ENCODE measurements at places on chromosomes 5 and 9.

- DNase-seq: peak; percentile 77
Observed at GRCh38 chr5:78594610-78595457, 53.7 kb downstream of the LHFPL2 start.

DNA sequence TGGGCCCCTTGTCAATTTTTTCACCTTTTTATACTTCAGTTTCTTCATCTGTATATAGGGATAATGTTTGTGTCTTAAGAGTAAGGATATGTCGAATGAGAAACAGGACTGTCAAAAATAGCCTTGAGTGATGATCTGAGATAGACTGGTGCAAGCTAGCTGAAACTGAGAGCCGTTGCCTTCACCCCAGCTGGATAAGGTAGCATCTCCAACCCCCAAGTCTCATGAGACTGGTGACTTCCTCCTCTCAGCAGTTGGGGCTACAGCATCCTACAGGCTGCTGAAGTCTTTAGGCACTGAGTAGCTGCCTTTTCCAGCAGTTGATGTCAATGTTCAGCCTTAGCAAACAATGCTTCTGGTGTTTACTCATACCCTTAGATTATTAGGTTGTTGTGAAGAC is 330.2 kb downstream of the OSTF1 start:
- DNase-seq: no peak

- DNase-seq: no peak
Observed at GRCh38 chr5:44845777-44846176, 37.0 kb downstream of the MRPS30 start.

DNA sequence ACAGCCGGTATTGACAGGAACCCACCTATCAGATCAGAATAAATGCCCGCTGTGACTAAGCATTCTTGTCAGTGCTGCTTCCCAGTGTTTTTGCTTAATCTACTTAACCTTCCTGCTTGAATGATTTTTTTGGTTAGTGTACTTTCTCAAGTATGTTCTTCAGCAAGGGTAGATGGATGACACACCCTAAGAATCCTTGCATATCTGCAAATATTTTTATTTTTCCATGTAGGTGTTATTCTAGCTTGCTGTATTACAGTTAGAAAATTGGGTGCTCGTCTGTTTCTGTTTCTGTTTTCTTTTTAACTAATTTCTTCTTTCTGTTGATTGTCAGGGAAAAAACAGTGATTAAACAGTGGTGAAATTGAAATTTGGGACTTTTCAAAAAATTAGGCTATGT is 64.5 kb downstream of the SEC61B start:
- DNase-seq: no peak

- DNase-seq: peak; percentile 24
Observed at GRCh38 chr9:72952914-72953313, at the start of gene ALDH1A1. ALDH1A1 (minus strand) TSS chr9:72953053; CDS start chr9:72953000, 53 bp downstream.

DNA sequence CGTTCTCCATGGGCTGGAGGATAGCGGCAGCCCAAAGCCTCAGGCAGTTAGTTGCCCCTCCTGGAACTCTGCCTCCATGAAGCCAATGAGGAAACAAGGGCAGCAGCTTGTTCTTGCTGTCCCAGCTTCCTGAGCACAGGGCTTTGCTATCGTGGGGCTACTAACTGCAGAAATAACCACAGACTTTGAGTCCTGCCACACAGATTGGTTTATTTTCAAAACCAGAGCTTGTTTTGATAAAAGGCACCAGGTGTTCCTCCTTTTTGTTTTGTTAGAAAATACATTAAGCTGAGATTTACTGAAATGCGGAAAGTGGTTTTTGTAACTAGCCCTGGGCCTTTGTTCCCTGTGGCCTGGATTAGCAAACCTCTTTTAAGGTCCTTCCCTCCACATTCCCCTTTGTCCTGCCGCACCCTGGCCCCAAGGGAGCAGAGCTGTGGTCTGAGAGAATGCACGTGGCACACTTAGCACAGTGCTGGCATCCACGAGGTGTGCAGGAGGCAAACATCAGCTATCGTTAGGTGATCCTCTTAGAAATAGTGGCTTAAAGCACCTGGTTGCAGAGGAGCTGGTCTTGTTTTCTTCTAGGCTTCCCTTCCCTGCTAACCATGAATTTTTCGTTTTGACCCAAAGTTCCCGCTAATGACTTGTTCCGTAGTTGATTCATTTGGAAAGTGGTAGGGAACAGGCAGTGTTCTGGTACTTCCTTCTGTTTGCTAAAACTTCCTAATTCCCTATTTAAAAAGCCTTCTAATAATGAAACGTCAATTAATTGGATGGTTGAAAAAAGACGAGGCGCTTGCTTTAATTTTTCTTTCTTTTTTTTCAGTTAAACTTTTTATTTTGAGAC is 21.5 kb downstream of the MVB12B start:
- peak; percentile 64 for DNase-seq

DNA sequence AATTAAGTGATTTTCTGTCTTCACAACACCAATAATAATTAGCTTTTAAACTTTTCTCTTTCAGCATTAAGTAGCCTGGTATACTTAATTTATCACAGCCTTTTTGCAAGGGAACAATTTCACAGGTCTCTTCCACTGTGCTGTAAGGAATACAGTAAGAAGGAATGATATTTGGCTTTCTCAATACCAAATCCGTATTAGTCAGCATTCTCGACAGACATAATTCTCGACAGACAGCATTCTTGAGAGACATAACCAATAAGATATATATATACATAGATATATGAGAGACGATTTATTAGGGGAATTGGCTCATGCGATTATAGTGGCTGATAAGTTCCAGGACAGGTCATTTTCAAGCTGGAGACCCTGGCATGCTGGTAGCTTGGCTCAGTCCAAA is 18.0 kb downstream of the PRKAA1 start:
- DNase-seq: no peak

- peak; percentile 92 for DNase-seq
Observed at GRCh38 chr9:19028835-19029451, 4.1 kb downstream of the SAXO1 start.

DNA sequence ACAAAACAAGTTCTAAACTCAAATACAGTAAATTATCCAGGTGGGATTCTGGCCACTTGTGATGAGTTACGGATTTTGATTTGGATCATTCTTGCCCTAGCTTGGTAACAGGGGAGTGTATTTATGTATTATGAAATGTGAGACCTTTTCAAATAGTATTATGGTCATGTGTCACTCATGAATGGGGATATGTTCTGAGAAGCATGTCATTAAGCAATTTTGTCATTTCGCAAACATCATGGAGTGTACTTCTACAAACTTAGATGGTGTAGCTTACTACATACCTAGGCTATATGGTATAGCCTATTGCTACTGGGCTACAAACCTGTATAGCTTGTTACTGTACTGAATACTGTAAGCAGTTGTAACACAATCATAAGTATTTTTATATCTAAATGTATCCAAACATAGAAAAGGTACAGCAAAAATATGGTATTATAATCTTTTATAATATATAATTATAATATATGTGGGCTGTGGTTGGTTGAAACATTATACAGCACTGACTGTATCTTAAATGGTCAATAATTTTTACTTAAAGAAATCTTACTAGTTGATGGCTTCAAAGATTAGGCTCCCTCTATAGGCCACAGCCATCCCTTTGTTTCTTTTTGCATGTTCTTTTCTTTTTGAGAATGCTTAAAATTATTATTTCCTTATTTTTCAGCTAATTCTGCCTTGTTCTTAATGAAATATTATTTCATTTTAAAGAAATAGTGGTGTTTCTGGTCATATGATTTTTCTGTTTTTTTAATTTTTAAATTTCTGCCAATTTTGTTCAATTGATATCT is 128.4 kb downstream of the MAST4 start:
- no peak for DNase-seq

- DNase-seq: no peak
Observed at GRCh38 chr5:2130361-2130760, 247.6 kb upstream of the IRX4 start.

- no peak for DNase-seq
Observed at GRCh38 chr5:143230676-143230996, 172.8 kb downstream of the NR3C1 start.

GRCh38 chr9:68979538-68980314 is 34.2 kb downstream of the PRKACG start:
- no peak for DNase-seq

DNA sequence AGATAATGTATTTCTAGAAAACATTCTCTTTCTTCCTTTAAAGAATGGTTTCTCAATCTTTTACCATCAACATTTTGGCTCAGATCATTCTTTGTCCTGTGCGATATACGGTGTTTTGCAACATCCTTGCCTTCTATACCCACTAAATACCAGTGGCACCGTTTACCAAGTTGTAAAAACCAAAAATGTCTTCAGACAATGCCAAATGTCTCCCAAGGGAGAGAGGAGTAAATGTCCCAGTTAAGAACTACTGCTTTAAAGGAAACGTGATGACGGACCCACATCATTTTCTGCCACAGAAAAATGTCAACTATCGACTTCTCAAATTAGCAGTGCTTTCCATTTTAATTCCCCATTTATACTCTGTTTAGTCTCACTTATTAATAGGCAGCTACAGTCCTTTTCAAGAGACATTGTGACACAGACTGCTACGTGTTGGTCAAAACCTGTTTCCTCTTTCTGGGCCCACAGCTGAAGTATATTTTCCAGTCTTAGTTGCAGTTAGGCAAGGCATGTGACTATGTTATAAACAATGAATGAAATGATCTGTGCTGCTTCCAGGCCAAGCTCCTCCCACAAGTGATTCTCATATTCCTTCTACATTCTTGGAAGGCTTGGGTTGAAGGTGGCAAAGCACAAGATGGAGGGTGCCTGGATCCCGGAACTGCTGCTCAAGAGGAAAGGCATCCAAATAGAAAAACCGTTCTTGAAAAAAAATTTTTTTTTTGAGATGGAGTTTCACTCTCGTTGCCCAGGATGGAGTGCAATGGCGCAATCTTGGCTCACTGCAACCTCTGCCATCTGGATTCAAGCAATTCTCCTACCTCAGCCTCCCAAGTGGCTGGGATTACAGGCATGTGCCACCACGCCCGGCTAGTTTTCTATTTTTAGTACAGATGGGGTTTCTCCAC is 8.8 kb downstream of the PRXL2C start:
- DNase-seq: no peak

DNA sequence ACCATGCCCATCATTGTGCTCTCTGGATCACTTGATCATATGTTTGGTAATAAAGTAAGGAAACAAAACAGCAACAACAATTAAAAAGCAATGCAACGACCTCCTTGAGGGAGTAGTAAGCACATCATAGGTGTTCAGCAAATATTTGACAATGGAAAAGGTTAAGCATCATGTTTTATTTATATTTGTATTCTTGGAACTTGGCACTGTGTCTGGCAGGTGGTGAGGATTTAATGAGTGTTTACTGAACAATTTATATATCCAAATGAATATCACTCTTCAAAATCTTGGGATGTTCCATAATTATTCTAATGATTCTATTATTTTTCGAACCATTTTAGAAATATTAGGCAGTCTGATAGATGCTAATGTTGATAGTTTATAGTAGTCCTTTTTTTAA is 6.2 kb downstream of the PIP5K1B start:
- no peak for DNase-seq

- no peak for DNase-seq
Observed at GRCh38 chr5:75167345-75167744, 69.3 kb downstream of the ANKRD31 start.

DNA sequence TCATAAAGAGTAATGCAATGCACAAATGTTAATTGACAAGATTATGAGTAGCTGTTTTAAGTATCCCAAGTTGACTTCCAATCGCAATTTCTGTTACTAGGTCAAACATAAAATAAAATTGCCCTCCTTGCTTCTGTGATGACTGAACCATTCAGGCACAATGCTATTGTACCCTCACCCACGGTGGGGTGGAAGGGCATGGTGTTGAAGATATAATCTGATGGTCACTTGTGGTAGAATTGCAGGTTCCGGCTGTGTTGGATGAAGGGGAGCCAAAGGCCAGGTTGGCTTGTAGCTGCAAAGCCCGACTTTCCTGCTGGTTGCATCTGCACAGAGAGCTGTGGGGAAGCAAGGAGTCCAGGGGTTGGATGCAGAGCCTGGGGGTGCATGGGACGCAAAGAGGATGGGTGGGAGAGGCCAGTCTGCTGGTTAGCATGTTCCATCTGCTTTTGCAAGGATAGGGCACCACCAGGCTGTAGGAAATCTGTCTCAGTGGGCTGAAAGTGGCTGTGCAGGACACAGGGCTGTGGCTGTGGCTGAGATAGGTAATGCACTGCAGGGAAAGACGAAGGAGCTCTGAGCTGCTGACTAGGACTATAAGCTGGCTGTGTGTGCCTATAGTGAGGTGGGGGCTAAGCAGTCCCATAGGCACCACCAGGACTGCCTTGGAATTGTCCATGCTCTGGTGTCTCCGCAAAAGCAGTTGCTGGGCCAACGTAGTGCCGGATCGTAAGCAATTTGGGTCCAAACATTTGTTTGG is 31.5 kb upstream of the PUM3 start:
- no peak for DNase-seq

DNA sequence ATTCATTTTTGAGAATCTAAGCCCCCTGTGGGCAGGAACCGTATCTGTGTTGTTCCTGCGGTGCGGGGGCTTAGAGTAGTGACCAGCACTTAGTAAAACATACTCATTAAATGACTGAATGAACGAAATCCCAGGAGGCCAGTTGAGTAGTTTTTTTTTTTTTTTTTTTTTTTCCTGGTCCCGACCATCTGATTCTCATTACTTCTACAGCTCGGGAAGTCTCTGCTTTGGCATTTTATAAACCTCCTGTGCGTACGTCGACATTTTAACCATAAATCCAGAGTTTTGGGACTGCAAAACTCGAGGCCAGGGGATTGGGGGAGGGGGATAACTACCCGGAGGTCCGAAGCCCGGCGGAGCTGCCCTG is 31.5 kb upstream of the SPRY4 start:
- no peak for DNase-seq

DNA sequence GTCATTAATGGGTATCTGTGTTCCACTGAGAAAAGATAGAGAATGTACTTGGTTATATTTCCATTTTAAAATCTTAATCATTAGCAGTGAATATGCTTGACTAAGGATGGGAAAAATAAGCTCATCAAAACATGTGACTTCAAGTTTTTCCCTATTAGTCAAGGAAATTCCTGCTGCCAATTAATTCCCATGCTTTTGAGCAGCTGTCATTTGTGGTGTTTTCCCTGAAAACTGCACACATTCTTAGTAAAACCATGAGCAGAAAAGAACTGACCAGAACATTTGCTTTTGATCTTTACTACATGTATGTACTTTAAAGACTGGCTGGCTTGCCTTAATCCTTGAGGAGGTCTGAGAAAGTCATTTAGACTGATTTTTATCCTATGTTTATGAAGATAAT is 75.2 kb downstream of the AOPEP start:
- no peak for DNase-seq

DNA sequence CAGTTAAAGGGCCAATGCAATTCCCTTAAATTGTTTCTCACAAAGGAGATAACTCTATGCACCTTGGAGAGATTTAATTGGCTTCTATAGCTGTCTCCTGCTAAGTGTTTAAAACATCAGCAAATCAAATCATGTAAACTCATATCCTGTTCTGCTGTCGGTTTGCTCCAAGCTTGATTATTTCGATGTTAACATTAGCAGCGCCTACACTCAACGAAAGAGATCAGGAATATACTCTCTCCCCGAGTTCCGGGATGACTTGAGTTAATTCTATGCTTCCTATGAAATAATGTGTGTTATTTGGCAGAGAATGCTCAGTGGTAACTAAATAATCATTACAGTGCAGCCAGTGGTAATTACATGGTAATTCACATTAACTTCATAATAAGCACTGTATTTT is 338.6 kb downstream of the EBF1 start:
- DNase-seq: no peak

GRCh38 chr5:29230591-29230990 is 1962.9 kb upstream of the CDH6 start:
- DNase-seq: peak; percentile 15

- DNase-seq: no peak
Observed at GRCh38 chr5:118354797-118355196, 633.5 kb downstream of the DTWD2 start.

- peak; percentile 81 for DNase-seq
Observed at GRCh38 chr5:172834415-172835289, 601 bp downstream of the ERGIC1 start.
